ENCODE measurements at places on chromosomes 16 and 17. TPM values are rescaled to one million over a fixed set of nuclear protein-coding genes. Genes with fewer than 3 reads are reported as not detected.

Gene TP53TG3C
- total RNA-seq = not detected

Gene APOH
- not detected for total RNA-seq

Gene FSCN2
- 0.31 TPM for total RNA-seq

Gene TMC8
- total RNA-seq = 3.2 TPM

Gene KCNJ12
- total RNA-seq = 1.5 TPM

Gene CD300H
- not detected for total RNA-seq
